Stimulated activated CD4-positive, alpha-beta T cell treated with anti-CD3 and anti-CD28 coated beads, Interleukin-15, amount 100 ng/mL, for 1 hour (primary cell): ENCODE measurements at places on chromosomes 7 and 10.

- DNase-seq = no peak
Measured at GRCh38 chr7:74233655-74234285, 20.4 kb downstream of the RFC2 start.

DNA sequence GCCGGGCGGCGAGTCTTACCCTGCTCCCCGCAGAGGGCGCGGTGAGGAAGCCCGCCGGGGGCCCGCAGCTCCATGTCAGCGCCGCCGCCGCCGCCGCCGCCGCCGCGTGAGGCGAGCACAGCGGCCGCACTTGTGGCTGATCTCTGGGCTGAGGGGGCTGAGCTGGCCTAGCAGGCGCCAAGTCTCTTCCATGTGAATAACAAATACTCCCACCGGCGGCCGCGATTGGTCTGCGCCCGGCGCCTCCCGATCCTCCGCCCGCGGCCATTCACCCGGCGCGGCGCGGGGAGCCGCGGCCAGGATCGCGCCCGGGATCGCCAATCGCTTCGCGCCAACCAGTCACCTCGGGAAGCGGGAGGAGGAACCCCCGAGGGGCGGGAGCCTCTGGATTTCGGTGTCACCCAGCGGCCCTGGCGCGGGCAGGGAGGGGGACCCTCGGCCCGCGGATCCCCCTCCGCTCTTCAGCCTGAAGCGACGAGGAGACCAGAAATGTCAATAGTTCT, at the start of gene GRM8:
GRM8 (minus strand) TSS at position 164 of the 503 bp plus-strand sequence.
- peak; percentile 6 for DNase-seq

DNA sequence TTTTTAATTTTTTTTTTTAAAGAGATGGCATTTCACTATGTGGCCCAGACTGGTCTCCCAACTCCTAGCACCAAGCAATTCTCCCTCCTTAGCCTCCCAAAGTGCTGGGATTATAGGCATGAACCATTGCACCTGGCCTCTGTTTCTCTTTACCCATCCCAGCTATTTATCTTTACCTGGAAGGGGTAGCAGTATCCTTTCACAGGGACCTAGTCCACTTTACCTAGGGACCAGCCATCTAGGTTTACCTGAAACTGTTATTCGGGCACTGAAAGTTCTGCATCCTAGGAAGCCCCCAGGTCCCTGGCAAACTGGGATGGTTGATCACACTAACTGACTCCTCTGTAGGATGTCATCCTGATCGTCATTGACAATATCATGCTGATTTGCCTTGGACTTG, 21.7 kb upstream of the AGFG2 start:
- no peak for DNase-seq

DNA sequence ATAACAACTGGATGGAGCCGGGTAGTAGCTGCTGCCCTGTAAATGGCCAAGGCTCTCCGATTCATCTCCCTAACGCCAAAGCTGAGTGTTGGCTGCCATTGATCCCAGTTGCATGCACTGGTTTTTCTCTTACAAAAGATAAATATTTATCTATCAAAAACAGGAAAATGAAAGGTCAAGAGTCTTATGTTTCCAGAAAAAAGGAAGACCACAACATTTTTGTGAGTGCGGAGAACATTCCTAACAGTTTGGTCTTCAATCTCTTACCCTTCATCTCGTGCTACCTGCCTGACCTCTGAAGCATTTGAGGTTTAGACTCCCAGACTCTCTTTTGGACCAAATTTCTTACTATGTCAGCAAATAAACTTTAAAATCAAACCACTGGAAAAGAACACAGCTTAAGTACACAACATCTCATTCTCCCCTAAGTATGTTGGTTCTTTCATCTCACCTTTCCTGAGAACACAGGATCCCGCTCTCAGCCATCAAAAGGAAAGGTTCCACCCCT, 61.6 kb downstream of the SORBS1 start:
- DNase-seq = no peak

- no peak for DNase-seq
Measured at GRCh38 chr10:2130705-2131305, 393.5 kb upstream of the ADARB2 start.
